ENCODE measurements at places on chromosomes 4 and X. TPM values are rescaled to one million over a fixed set of nuclear protein-coding genes. Genes with fewer than 3 reads are reported as not detected.

DNA sequence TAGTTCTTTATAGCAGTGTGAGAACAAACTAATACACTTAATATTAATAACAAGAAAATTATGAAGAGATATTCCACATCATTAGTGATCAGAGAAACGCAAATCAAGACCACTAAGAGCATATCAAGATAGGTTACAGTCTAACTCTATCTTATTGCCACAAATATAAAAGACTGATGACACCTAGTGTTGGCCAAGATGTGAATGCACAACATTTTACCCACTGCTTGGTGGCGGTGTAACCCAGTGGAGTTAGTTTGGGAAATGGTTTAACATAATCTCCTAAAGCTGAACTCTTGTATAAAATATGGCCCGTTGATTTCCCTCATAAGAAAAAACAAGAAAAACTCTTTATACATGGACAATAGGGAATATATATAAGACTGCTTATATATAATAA is 92.4 kb downstream of the SLITRK2 start:
- DNase-seq = peak; percentile 58

GRCh38 chrX:104566681-104567501 is 892 bp downstream of the IL1RAPL2 start:
- no peak for DNase-seq

DNA sequence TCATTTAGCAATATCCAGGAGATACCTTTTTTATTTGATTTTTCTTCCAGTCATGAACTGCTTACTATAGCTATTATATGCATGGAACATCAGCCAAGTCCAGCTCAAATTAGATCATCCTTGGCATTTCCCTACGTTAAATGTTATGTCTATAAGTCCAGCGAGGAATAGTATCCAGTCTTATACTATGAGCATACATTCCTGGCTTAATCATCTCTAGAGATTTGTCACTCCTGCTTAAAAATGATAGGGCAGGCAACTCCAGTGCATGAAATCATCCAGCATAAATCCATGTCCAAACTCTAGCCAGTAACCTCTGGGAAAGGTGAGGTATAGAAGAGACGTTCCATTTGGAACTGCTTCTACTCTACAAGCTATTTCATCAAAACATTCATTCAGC is 126.7 kb upstream of the VCX2 start:
- DNase-seq = no peak

DNA sequence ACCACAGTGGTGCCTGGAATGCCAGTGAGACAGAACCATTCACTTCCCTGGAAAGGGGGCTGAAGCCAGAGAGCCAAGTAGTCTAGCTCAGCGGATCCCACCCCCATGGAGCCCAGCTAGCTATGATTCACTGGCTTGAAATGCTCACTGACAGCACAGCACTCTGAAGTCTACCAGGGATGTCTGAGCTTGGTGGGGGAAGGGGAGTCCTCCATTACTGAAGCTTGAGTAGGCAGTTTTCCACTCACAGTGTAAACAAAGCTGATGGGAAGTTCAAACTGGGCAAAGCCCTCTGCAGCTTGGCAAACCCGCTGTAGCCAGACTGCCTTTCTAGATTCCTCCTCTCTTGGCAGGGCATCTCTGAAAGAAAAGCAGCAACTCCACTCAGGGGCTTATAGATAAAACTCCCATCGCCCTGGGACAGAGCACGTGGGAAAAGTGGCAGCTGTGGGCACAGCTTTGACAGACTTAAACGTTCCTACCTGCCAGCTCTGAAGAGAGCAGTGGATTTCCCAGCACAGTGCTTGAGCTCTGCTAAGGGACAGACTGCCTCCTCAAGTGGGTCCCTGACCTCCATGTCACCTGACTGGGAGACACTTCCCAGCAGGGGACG is 32.0 kb downstream of the NAP1L2 start:
- DNase-seq = no peak

DNA sequence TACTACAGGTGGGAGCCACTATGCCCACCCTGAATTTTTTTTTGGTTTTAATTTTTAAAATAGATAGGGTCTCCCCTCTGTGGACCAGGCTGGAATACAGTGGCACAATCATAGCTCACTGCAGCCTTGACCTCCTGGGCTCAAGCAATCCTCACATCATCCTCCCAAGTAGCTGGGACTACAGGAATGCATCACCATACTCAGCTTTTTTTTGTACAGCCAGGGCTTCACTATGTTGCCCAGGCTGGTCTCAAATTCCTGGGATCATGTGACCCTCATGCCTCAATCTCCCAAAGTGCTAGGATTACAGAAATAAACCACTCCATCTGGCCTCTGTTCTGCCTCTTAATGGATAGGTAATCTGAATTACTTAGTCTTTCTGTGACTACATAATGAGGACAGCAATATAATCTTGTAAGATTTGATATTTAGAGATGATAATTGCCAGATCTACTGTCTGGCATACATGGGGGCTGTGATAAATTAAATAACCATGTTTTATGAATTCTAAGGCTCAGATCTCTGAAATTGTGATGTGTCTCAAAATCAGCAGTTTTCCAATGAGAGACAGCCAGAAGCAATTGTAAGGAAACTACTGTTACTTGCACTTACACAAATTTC is 26.7 kb downstream of the PDS5A start:
- DNase-seq = no peak

GRCh38 chrX:40945361-40945713 is 139.9 kb upstream of the USP9X start:
- DNase-seq = peak; percentile 27

Gene HTR2C
- not detected for total RNA-seq

Gene PLP1
- 543 TPM for total RNA-seq

Gene ZMAT1
- 0.61 TPM for total RNA-seq

Gene GLUD2
- total RNA-seq = 19.9 TPM

Measured in SK-MEL-5 (cell line).